ENCODE measurements at places on chromosomes 11 and 22.

DNA sequence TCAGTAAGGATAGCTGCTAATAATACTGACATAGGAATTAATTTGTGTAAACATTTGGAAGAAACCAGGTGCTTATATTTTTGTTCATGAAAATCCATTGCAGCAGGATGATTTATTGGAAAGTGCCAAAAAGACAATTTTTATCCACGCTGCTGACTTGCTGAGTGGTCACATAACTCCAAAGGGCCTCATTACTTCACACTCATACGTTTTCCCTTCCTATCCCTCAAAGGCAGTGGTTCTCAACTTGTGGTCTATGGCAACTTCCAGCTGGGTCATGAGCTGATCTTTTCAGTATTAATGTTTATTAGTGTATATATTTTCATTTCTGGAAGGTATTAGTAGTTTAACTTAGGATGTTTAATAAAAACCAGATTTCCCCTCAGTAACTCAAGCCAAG, 178.1 kb downstream of the UVRAG start:
- no peak for DNase-seq

DNA sequence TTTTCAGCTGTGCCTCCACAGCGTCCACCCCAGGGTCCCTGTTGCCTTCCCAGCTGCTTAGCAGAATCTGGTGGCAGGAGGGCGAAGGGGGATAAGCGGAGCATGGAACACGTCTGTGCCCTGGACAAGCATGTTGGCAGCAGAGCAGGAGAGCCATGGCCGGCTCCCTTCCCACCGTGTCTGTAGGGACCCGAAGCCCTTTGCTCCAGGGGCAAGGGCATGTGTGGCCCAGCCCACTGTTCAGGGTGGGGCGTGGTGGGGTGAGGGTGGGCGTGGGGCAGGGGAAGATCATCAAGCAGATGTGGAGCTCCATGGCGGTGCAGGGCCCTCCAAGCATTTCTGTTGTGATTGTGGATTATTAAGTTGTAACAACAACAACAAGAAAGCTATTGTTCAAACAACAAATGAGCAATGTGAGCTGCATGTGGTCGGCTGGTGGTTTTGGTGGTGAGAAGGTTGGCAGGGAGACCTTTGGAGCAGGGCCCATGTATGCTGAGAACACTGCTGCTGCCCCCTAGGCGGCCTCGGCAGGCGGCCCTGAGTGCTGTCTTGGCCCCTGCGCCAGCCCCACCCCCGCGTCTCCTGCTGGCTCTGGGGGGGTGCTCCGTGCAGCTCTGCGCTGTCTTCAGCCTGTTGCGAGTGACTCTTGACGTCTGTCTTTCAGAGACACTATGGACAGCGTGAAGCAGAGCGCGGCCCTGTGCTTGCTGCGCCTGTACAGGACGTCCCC, 50.9 kb downstream of the AP2A2 start:
- no peak for DNase-seq

DNA sequence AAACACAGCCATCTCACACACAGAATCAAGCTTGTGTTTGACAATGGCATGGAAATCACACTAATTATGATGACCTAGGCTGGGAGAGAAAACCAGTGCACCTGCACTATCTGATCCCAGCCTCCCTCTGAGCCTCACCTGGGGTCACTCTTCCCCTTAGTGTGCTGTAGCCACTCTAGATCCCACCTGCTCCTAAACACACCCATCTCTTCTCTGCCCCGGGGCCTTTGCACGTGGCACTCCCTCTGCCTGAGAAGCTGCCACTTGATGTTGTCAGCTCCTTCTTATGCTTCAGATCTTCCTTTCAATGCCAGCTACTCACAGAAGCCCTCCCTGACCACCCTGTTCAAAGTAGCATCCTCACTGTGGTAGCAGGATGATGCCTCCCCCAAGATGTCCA, 42.9 kb upstream of the NFAM1 start:
- DNase-seq = no peak

DNA sequence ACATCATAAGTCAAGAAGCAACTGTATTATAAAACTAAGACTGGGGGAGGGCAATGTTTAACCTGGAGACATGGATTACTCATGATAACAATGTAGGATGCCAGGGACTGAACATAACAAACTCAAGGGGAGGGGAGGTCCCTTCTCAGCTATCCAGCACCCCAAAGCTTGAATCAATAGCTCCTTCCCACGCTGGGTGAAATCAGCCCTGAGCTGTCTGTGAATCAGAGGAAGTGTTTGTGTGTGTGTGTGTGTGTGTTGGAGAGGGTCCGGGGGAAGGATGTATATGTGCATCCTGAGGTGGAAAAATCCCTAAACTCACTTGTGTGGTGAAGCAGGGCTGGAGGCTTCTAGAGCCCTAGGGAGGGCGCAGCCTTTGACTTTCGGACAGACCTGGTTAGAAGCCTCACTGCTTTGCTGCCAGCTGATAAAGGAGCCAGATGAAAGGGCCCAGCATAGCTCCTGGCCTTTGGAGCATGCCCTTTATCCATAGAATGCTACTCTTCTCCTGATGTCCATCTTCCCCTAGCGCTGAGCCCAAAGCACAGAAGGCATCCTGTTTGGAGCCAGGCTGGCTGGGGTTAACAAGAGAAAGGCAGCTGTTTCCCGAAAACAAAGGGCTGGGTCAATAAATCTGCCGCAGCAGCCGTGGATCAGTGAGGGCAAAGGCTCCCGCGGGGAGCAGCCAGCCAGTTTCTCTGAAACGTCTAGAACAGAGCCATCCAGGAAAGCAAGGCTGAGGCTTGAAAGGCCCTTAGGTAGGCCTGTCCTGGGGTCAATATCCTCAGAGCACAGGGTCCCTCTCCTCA, 35.8 kb downstream of the TNKS1BP1 start:
- DNase-seq = peak; percentile 34

- DNase-seq = no peak
Observed at GRCh38 chr11:108226036-108226435, 3.2 kb downstream of the ATM start.
